GM13977 (cell line): ENCODE measurements at places on chromosomes 12 and 14.

- DNase-seq = no peak
Measured at GRCh38 chr12:132724506-132725241, 14.0 kb downstream of the PGAM5 start.

DNA sequence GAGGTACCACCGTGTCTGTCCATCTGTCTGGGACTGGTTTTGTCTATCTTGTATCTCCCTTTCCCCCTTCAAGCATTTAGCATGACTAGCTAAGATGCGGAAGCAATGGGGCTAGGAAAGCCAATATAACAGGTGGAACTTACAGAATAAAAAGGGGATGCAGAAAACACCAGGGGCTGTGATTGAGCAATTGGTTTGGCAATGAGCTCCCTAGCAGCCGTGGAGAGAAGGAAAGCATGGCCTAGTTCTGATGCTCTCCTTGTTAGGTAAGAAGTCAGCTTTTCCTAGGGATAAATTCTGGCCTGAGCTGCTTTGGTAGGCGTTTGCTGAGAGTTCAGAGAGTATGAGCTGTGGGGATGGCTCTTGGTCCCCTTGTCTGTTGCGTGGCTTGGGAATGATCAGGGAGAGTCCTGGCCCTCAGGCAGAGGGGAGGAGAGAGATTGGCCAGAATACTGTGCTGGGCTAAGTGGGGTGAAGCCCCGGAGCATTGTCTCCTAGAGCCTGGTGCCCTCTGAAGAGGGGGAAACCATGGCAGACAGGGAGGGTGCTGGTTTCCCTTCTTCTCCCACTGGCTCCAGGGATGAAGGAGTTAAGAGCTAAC is 7.1 kb downstream of the SETD1B start:
- no peak for DNase-seq

GRCh38 chr14:84806622-84807021 is 723.3 kb upstream of the FLRT2 start:
- DNase-seq = no peak

DNA sequence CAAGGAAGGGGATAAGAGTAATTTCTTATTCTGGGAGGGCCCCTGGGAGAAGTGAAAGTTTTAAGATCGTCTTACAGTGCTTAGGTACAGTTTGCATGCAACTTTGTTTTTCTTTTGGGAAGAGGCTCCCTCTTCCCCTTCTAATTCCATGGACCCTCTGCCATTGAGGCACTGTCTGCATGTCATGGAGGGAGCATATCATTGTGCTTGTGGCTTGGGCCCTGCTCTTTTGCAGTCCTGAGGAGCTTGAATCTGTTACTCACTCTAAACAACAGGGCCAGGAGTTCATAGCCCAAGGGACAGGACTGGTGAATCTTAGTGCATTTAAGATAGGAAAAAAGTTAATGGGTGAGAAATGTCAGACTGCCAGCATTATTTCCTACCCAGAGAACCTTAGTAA is 2.3 kb downstream of the UBE3B start:
- DNase-seq = no peak

GRCh38 chr12:114759635-114760034 is 75.7 kb upstream of the TBX3 start:
- DNase-seq = no peak
